Activated CD8-positive, alpha-beta memory T cell treated with anti-CD3 and anti-CD28 coated beads, Interleukin-2, amount 10 ng/mL, durations not matched to agents 7 days and 5 days (primary cell): ENCODE measurements at places on chromosomes 16 and 17. TPM values are rescaled to one million over a fixed set of nuclear protein-coding genes. Genes with fewer than 3 reads are reported as not detected.
A peak's percentile ranks its signal among the peaks of the same experiment; 100 is the strongest.

- DNase-seq, result no peak
These were observed 8.9 kb downstream of the MPP2 start for GRCh38 chr17:43898446-43898845.

DNA sequence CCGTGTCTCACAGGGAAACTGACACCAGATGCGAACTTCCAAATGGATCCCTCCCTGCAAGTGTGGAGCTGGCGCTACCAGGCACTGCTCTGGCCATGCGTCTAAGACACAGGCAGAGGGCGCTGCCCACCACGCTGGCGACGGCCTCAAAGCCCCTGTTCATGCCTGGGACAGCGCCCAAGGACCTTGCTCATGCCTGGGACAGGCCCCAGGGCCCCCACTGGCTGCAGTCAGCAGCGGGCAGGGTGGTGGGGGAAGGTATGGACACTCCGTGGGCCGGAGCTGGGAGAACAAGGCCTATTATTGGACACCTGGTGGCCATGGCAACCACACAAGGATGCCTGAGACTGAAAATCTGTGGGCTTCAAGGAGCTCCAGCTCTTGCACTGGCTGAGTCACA is 8.8 kb downstream of the ZG16B start:
- peak; percentile 74 for DNase-seq

The PPL gene
- total RNA-seq, result not detected

DNA sequence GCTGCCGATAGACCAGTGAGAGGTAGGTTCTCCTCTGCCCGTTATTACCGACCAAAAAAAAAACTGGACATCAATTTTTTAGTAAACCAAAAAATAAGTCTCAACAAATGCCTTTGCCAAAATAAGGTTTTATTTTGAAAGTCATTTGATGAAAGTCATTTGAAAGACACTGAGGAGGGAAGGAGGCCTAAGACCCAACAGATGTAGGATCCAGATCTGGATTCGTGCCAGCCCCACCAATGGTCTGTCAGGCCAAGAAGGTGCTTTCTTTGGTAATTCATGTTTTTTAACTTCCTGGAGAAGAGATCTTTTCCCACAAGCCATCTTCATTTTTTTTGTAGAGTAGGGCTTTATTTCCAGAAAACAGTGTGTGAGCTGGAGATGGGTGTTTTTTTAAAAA is 18.1 kb downstream of the NTAN1 start:
- no peak for DNase-seq

The EVPLL gene
- total RNA-seq, result not detected

DNA sequence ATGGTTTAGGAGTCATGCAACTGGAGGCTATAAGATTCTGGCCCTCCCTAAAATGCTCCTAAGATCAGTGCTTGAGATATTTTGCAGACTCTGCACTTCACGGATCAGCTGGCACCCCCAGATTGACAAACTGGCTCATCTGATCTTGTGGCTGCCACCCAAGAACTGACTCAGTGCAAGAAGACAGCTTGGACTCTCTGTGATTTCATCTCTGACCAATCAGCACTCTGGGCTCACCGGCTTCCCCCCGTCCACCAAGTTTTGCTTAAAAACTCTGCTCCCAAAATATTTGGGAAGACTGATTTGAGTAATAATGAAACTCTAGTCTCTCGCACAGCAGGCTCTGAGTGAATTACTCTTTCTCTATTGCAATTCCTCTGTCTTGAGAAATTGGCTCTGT is 26.3 kb upstream of the CCL2 start:
- DNase-seq, result no peak

DNA sequence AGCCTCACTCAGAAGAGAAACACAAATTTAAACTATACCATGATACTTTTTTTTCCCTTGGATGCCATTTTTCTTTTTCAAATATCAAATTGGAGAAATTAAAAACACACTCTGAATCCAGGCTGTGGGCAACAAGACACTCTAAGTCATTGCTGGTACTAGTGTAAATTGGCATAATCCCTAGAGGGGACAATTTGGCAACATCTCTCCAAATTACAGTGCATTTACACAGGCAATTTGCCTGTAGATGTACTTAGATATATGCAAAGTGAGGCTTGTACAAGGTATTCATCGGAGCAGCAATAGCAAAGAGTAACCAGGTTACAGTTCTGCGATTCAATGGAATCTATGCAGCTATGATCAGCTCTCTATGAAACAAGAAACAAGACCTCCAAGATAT is 6.7 kb upstream of the GUCY2D start:
- no peak for DNase-seq

- DNase-seq, result no peak
These were observed 3.8 kb downstream of the RAB37 start for GRCh38 chr17:74740641-74741387.

GRCh38 chr17:14302431-14303099 is 1.7 kb downstream of the HS3ST3B1 start:
- peak; percentile 88 for DNase-seq

DNA sequence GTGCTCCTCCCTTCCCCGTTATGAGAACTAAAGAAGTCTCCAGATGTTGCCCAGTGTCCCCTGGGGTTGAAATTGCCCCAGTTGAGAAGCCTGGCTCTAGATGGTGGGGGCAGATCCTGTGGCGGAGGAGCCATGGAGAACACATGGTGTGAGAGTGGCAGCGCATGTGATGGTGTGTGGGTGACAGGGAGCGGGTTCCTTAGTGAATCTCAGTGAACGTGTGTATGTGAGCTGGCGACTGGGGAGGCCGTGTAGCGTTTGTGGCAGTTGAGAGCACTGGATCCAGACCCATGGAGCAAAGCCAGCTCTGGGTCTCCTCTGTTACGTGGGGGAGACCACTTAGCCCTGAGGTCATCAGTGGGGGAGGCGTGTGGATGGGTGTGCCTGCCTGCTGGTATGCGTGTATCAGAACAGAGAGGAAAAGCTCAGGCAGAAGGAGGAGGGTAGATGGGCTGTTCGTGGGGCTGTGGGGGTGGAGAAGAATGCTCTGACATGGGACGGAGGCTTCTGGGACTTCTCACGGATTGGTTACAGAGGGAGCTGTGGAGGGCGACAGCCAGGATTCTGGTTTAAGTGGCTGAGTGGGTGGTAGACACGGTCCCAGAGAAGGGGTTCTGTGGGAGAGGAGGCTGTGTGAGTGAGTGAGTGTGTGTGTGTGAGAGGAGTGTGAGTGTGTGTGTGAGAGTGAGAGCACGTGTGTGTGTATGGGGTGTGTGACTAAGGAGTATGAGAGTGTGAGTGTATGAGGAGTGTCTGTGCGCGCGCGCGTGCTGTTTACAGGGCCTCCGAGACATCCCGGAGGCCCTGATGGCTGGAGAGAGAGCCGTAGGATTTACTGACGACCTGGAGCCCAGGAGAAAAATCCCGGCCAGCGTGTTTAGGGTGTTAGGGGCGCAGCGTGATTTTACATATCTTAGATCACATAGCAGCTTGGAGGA is 193.8 kb downstream of the SNX29 start:
- no peak for DNase-seq

- peak; percentile 72 for DNase-seq
These were observed at the start of gene PGAP6 for GRCh38 chr16:381789-382717. PGAP6 (minus strand) TSS chr16:381978; CDS start chr16:381821, 157 bp downstream.

The NEK8 gene
- 3.6 TPM for total RNA-seq

The OSGIN1 gene
- total RNA-seq, result 0.21 TPM

DNA sequence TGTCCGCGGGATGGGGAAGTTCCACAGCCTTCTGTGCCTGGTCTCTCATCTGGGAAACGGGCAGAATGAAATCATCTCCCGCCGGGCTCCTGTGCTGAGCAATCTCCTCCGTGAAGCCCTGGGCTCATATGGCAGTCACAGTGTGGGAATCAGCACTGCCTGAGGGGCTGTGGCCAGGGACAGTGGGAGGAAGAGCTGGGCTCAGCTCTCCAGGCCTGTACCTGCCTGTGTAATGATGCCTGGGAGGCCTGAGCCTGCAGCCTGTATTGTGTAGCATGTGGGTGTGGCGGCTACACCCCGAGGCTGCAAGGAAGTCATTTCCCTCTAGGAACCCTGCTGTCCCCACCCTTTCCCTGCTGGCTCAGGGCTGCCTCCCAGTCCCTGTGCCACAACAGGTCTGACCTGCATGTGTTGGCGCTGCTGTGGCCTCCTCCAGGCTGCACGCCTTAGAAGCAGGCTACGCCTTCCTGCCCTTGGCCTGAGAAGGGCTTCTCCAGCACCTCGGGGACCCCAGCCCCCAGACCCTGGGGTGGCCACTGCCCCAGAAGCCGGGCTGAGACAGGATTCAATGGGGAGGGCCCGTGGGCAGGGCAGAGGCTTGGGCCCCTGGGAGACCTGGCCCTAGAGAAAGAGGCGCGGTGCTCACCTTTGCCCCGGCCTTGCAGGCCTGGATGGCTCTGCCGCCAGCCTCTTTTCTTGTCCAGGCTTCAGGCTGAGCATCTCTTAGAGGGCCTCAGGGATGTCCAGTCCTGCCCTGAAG is 2.1 kb downstream of the ITGB4 start:
- DNase-seq, result no peak

GRCh38 chr17:55215711-55216110 is 49.0 kb upstream of the HLF start:
- no peak for DNase-seq

GRCh38 chr16:1341495-1342420 is 8.3 kb downstream of the BAIAP3 start:
- no peak for DNase-seq

- no peak for DNase-seq
These were observed 10.4 kb downstream of the MPRIP start for GRCh38 chr17:17052462-17053221.

DNA sequence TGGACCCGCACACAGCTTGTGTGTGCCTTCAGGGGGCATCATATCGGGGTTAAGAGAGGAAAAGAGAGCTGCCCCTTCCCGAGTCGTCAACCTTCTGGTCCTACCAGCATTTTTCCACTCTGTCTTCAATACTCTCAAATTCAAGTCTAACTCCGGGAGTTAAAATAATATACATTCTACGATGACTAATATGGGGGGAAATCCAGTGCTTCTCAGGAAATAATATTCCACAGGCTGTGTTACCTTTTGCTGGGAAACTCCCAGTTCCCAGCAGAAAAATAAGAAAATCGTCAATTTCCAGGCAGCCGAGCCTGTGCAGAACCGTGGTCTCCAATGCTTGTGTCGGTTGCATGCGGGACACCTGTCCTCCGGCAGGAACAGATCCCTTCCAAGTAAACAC is 105.0 kb upstream of the FOXF1 start:
- no peak for DNase-seq

DNA sequence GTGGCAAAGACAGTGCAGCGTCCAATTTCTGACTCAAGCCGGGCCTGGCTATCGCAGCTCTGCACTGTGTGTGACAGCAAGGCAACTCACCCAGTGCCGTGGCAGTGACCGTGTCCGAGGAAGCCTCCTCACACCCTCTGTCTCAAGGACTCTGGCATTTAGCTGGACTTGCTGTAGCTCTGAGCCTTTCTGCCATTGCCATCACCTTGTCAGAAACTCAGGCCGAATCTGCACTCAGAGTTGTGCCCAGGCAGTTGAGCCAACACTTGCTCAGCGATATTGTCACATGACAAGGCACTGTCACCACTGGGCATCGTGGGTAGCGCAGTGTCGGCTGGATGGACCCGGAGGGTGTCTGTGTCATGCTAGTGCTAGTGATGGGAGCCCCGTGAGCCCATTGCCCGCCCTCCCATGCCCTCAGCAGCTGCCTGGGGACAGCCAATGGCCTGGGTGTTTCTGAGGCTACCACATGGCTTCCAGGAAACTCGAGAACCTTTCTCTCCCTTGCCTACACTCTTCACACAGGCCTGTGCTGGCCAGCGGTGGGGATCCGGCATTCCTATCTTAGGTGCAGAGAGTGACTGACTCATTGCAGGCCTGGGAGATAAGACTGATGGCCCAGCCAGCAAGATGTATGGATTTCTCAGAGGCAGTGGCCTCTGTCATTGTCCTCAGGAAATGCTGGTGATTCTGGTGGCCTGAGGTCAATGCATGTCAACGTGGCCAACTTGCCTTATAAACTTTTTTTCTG is 22.1 kb upstream of the STH start:
- DNase-seq, result no peak

DNA sequence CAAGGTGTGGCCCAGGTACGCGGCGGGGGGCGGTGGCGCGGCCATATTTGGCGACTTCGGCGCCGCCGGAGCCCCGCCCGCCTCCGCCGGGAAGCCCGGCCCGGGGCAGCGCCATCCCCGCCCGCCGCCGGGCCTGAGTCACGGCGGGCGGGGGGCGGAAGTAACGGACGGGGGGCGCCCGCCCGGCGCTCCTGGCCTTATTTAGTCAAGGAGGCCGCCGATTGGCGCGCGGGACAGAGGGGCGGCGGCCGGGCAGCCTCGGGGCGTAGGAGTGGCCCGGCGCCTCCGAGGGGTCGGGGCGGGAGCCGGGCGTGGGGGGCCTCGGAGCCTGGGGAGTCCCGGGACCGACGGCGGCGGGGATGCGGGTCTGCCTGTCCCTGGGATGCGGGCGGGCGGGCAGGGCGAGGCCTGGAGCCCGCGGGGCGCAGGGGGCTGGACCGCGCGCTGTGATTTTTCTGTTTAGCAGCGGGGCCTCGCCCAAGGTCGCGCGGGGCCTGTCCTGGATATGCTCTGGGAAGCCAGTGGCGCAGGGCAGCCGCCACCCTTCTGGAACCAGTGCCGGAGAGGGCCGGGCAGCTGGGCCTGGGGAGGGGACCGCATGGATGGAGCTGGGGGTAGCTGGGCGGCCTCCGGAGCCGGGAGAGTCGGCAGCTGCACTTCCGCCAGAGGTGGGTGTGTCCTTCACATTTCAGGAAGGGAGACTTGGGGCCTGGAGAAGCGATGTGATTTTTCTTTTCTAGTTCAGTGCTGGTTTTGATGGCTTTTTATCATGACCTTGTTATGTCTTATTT is 2.3 kb upstream of the ACTG1 start:
- DNase-seq, result peak; percentile 79

GRCh38 chr16:70568601-70569237 is 45.1 kb downstream of the SF3B3 start:
- no peak for DNase-seq

DNA sequence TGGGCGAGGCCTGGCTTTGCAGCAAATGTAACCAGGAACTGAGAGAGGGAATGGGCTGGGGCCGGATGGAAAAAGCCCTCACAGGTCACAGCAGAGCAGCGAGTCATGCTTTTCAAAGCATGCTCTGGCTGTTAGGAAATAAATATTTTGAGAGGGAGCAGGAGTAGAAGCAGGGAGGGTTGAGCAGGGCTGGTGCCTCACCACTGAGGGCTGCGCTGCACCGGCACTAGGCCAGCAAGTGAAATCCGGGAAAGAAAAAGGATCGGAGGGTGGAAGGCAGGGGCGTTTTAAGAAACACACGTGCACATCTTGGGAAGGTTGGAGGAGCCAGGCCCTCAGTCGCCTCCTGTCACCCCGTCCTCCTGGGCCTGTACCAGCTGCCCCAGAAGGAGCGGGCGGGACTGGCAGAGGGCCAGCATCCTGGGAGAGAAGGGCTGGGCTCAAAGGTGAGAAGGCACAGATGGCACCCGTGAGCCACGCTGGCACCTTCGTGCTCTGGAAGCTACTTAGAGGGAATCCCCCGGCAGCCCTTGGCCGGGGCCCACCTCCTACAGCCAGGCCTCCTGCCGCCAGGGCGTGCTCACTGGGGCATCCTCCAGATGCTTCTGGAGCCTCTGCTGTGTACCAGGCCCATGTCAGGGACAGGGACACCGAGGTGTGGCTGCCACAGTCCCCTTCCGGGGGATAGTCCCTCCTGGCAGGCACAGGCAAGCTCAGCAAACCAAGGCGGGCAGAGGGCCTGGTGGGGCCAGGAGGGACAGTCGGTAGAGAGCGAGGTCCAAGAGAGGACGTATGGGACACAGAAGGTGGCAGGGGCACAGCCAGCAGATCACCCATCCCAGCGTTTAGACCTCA is 71.5 kb upstream of the PLCG2 start:
- DNase-seq, result no peak
